ENCODE measurements at places on chromosomes 6 and 20. TPM values are rescaled to one million over a fixed set of nuclear protein-coding genes. Genes with fewer than 3 reads are reported as not detected.

- no peak for DNase-seq
Observed at GRCh38 chr6:16832721-16833120, 71.5 kb upstream of the ATXN1 start.

DNA sequence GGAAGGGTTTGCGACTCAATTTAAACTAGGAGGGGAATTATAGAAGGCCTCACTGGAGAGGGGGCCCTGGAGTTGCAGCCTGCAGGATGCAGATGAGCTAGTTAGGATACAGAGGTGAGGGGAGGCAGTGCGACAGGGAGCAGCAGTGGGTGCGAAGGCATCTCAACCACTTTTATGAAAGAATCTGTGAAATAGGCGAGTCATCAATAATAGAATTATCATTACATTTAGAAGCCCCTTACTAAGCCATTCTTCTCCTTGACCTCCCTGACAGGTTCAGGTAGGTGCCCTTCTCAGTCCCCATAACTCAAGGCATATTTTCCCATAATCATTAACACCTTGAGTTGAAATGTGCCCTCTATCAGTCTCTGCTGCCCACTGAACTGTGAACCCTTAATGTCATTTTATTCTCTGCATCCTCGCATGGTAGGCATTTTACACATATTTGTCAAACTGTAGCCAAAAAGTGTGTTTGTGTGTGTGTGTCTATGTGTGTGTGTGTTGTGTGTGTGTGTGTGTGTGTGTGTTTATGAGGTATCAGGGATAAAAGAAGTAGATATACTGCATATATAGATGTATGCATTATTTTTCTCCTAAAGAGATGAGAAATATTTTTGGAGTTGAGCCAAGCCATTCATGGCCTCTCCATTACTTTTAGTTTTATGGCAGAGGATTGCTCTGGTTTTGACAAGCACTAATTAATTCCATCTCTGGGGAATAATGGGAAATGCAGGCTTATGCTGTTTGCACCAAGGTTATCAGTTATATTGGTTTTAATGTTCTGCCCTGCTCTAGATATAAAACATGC, 898.8 kb downstream of the KIF16B start:
- no peak for DNase-seq

GRCh38 chr6:101705866-101706265, 312.4 kb downstream of the GRIK2 start:
- DNase-seq: no peak

LRFN2 gene
- not detected for total RNA-seq

- no peak for DNase-seq
Observed at GRCh38 chr6:46347669-46348068, 143.6 kb downstream of the RCAN2 start.

GRCh38 chr6:113644861-113645575, 212.1 kb upstream of the MARCKS start:
- no peak for DNase-seq

PHACTR1 gene
- total RNA-seq: 3.0 TPM

TSPO2 gene
- total RNA-seq: not detected

DNA sequence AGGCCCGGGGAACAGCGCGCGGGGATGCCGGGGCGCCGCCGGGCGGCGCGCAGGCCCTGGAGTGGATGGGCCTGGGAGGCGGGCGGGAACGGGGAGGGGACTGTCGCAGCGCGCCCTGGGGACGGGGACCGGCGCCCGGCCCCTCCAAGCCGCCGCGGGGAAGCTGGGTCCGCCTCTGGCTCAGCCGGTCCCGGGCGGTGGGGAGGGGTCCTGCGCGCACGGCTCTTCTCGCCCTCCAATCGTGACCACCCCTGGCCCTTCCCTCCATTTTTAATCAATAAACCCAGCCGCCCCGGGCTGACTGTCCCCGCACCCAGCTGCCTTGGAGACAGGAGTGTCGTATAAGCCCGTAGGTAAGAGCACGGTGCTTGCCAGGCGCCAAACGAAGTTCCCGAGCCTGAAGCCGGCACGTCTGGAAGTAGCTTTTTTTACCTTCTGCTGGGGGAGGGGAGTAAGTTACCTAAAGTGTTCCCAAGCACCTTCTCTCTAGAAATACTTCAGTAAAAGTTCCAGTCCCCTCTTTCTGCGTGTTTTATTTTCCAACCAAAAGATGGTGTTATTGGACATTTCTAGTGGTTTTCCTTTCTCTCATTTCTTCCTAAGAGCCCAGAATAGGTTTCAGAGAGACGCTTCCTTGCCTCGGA, 780 bp upstream of the TAF4 start:
- DNase-seq: peak; percentile 26

ANGPT4 gene
- not detected for total RNA-seq

Data from naive thymus-derived CD8-positive, alpha-beta T cell (primary cell).